ENCODE measurements at places on chromosomes 6 and 20.

GRCh38 chr20:60579941-60580515 lies 621.8 kb downstream of the CDH26 start:
- no peak for DNase-seq

DNA sequence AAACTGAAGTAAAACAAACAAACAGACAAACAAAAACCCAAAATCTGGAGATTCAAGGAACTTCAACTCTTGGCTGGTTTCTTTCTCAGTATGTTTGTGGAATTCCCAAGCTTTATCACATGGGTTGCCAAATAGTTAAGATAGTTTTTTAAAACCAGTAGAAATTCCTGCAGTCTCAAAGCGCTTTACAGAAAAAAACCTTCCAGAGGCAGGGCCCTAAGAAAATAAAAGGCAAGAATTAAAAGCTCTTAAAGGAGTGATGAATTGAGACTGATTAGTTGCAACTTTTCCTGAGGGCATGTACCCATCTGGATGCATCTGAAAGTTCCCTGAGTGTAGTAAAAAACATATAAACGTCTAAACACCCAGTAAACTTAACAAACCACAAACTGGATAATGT lies 25.9 kb upstream of the PTCHD4 start:
- DNase-seq = no peak

GRCh38 chr6:115891111-115891669 lies 169.5 kb downstream of the FRK start:
- no peak for DNase-seq

DNA sequence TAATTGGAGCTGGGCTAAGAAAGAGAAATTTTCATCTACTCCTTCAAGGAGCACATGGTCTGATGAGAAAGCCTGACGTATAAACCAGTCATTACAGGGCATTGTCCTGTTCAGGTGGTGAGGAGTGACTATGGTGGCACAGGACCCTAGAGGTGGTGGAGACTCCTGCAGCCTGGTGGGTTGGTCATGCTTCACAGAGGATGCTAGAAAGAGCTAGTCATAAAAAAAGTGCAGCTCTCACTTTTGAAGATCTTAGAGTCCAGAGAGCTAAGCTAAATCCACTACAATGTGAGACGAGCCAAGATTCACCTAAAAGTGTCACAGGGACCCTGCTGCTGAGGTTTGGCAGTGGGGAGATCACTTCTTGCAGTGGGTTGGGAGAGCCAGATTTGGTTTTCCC lies 9.8 kb upstream of the ZNF831 start:
- no peak for DNase-seq

DNA sequence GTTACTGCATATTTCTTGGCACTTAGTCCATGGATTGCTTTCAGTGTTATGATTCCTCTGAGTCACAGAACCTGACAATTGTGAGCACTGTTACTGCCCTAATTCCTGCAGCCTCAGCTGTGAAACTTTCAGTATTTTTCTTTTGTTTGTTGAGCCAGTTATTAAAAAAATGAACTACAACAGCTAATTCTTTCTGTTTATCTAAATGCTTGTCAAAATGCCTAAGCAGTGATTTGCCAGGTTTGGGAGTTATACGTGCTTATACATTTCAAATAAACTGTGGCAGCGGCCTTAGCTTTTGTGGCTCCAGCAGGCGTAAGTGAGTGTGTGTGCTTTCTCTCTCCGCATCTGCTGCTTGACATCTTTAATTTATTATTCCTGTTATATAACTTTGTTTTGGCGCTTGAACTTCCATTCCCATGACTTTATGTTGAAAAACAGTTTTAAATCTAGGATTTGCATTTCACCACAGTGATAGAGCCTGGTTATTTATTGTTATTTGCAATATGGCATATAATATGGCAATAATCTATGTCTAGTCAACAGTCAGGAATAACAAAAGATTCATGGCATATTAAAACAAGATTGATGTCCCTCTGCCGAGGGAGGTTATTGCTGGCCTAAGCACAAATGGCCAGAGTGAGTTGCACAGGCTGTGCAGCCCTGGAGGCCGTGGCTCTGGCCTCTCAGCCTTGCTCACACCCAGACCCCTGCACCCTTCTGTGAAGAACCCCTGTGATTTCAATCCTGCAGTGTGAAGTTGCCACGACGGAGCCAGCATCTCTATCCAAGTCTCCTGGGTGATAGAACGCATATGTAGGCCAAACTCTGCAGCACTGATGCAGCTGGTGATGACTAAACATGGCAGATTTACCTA lies 303.4 kb downstream of the THBS2 start:
- DNase-seq = no peak

DNA sequence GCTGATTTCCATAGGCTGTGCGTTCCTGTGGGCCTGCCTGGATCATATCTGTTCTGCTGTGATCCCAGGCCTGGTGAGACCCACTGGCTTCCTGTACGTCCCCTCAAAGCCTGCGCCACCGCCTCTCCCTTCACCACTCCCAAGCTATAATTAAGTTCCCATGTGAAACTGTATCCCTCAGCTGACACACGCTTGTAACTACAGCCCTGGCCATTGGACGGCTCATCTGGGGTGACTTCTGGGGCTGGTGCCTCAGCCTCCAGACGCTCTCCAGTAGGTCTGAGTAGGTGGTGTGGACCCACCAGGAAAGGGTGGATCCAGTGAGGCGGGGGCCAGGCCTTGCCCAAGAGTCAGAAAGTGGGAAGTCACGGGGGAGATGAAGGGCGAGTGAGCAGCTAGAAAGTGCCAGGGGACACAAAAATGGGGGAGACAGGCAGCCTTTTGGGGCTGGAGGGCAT lies 21.0 kb downstream of the PPARD start:
- DNase-seq = no peak

DNA sequence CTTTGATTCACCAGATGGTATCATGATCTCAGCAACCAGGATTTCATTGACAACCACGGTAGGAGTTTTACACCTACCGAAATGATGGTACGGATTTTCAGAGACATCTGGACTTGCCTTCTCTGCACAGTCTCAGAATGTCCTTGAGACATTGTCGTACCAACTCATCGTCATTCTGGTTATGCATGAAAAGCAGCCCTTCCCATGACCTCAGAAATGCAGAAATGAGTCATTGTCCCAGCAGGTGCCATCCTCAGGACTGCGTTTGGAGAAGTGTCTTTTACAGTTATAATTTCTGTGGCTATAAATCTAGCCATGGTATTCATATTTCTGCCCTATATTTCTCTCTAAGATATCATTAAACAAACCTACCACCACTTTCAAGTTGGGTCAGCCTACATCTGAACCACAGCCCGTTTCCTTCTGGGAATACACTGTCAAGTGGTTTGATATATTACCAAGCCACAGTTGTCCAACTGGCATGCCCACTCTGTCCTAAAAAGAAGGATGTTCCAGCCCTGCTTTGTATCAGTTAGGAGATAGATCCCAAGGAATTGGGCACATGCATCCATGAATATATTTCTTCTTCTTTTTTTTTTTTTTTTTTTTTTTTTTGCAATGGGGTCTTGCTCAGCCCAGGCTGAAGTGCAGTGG lies 7.5 kb upstream of the BFSP1 start:
- no peak for DNase-seq

DNA sequence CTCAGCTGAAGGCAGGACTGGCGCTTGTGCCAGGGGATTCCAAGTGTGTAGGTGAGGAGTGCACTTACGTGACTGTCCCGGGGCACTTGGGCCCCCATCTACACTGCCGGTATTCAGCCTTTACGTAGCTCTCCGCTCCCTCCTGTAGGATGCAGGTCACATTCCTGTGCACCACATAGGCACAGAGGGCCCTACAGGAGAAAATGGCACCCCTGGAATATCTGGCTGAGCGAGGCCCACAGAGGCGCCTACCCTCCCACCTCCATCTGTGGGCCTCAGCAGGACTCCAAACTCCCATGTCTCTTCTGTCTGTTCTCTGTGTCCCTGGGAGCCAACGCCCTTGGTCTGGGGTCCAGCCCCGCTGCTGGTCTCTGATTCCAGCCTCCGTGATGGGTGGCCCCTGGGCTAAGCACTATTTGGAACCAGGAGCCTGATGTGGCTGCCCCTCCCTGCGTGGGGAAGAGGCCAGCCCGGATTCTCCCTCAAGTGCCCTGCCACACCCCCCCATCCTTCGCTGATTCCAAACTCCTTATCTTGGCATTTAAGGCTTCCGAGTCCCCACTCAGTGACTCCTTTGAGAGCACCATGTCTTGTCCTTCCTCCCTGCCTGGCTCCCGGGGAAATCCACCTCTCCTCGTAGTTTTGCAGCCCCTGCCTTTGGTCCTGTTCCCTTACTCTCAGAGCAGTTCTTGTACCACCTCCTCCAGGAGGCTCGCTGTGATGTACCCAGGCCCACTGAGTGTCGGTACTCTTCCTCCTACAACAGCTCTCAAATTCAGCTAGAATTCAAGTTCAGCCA lies 1.5 kb downstream of the EMILIN3 start:
- DNase-seq = no peak

- no peak for DNase-seq
Measured at GRCh38 chr6:18371010-18371409, 16.1 kb upstream of the RNF144B start.

DNA sequence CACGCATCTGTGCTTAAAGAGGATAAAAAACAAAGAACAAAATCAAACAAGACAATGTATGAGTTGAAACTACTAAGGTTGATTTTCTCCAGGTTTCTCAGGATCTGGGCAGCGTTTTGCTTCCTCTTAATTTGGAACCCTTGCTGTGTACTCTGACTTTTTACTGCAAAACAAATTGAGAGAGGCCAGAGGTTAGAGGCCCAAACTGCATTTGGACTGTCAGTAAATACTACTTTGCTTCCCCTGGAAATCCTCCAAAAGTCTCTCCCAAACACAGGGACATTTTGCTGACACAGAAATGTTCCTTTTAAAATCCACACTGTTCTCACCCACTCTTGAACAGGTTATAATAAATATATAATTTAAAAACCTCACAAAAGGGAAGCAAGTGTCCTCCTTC lies 1.1 kb downstream of the ARG1 start:
- no peak for DNase-seq

DNA sequence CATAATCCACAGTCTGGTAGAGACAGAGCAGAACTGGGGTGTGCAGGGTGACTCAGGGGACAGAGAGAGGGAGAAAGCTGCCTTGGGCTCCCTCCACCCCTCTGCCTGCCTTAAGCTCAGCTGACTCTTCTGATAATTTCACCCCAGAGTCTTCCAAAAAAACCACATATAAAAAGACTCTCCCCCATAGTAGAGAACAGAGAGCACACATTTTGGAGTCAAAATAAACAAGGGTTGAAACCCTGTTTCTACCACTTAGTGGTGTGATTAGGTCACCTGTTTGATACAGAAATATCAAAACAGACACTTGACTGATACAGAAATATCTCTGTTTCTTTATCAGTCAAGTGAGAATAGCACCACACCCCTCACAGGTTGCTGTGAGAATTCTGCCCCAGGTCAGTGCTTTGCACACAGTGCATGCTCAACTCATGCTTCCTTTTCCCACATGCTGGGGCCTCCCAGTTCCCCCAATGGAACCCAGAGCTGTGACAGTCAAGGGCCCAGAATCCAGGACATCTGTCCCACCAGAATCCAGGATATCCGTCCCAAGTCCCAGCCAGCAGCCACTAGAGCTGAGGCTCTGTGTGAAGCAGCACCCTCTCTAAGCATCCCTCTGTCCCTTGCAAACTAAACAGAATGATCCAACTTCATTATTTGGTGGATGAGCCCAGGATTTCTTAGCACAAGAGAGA lies 1.2 kb downstream of the TREML2 start:
- DNase-seq = peak; percentile 33

GRCh38 chr6:1770435-1770843 lies 160.7 kb downstream of the FOXC1 start:
- DNase-seq = peak; percentile 31

- no peak for DNase-seq
Measured at GRCh38 chr6:32816746-32817204, at the start of gene HLA-DOB. HLA-DOB (minus strand) TSS chr6:32817002; CDS start chr6:32816951, 51 bp downstream.

DNA sequence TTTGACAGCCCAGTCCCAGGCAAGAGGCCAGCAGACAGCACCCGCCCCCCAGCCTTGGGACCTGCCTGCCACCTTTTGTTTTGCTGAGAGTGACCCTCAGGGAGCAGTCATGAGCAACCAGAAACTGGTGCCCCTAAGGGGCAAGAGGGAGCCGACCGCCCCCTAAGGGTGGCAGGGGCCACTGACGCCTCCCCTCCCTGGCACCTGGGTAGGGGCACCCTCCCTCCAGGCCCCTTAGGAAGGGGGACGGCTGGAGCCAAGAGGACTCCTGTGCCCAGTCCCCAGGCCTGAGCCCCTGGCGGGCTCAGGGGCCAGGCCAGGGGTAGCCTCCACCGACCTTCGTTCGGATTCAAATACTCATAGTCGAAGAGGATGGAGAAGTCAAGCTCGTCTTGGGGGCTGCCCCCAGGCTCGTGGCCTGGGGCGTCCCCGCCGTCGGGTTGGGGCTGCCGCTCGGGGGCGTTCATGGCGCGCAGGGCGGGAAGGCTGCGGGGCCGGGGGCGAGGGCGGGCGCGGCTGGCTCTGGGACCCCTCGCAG lies 417 bp downstream of the NFATC2 start:
- peak; percentile 68 for DNase-seq

All from CD4-positive, alpha-beta T cell treated with Interleukin-4 for 1 hour (primary cell).